ENCODE measurements at places on chromosomes 1 and 21. TPM values are rescaled to one million over a fixed set of nuclear protein-coding genes. Genes with fewer than 3 reads are reported as not detected.

SMCP gene
- 36.5 TPM for total RNA-seq

DNA sequence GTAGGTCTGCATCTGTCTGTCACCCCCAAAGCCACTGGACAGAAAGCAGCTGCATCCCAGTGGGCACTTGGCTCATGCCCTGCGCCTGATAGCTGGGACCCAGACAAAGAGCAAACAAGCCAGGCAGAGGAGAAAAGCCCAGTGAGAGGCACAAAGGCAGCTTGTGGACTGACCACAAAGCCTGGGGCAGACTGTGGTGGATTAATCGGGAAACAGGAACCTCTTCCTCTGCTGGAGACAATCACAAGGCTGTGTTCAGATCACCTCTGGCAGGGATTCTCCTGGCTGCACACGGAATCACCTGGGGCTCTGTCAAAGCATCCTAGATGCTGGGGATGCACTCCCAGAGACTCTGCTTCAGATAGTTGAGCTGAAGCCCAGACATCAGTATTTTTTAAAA, 15.2 kb upstream of the GJB5 start:
- DNase-seq = no peak

DNA sequence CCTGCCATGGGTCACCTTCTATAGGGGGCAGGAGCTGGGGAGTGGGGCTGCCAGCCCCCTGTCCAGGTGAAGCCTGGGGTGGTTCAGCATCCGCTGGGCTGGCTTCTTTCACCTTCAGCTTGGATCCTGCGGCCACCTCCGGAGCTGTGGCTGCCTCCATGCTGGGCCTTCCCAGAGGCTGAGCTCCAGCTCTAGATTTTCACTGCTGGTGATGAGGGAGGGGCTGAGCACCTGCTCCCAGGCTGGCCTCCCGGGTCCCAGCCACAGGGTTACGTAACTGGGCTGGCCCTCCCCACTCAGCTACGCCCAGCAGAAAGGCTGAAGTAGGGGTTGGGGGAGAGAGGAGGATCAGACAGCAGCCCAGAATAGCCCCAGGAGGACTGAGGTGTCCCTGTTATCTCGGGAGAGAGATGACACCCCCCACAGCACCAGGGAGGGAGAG, at the start of gene MYBPHL:
MYBPHL (minus strand) TSS at position 180 of the 442 bp plus-strand sequence; CDS start at position 160, 20 bp downstream.
- no peak for DNase-seq

DNA sequence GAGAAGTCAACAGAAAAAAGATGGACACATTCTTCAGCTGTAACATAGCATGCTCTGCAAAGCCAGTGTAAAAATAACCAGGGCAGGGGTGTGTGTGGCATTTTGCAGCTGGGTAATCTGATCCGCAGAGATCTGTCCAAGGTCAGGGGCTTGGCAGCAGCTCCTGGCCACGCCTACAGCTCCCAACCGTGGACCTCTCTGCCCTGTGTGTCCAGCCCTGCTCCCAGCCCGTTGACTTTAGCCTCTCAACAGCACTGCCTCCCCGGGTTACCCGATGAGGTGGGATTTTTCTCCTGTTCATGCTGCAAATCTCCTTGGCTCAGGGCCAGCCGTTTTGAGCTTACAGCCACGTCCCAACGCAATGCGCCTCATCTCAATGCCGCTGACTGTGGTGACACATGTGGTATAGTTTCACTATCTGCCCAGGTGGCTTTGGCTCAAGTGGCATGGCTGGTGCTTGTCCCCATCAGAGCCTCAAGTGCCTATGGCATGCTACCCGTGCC, 68.1 kb downstream of the VWA5B1 start:
- DNase-seq = peak; percentile 39

- DNase-seq = no peak
Observed at GRCh38 chr1:201218409-201218808, 27.8 kb downstream of the IGFN1 start.

DNA sequence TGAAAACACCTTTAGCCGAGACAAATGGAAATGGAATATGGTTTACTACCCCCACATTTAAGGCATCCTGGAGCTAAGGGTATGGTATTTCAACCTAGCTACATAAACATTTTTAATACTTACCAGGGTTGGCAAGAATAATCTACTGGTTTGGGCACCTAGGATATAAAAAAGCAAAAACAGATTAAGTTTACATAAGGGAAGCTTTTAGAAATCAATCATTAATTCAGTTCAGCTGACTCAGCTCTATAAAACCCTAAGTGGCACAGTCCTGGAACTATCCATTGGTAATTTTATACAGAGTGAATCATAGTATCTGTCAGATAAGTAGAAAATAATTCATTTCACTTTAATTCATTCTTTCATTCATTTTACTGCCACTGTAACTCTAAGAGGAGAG, 355.2 kb downstream of the VAV3 start:
- no peak for DNase-seq

B4GALT2 gene
- total RNA-seq = 63.9 TPM

PLPPR4 gene
- total RNA-seq = 0.05 TPM

DNA sequence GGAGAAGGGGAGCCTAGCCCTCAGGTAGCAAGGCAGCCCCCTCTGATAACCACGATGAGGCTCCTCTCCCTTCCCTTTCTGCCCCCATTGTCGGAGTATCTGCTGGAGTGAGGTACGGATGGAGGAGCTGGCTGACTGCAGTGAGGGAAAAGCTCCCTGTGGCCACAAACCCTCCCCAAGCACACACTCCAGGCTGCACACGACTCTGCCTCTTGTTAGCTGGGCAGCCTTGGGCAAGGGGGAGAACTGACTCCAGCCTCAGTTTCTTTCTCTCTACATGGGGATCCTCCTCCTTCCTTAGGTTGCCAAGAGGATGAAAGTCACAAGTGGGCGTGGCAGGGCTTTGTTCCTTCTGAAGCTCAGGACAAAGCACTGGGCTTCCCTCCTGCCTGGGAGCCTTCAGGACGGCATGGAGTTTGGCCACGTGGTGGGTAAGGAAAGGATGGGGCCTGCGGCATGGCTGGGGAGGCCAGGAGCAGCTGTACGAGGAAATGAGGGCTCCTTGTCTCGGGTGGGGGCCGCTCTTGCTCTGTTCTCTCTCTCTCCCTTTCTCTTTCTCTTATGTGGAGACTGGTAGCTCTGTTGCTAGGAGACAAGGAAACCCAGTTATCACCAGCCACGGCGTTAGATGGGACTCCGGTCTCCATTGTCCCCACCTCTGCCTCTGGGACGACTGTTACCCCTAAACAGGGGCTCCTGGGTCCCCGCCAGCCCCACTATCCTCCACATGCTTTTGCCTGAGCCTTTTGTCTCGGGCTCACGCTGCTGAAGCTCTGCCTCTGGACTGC, 39.7 kb downstream of the LRP8 start:
- no peak for DNase-seq
